ENCODE measurements at places on chromosomes 7 and 10.

- no peak for DNase-seq
These were observed 55.6 kb upstream of the DLX6 start for GRCh38 chr7:96949766-96950165.

DNA sequence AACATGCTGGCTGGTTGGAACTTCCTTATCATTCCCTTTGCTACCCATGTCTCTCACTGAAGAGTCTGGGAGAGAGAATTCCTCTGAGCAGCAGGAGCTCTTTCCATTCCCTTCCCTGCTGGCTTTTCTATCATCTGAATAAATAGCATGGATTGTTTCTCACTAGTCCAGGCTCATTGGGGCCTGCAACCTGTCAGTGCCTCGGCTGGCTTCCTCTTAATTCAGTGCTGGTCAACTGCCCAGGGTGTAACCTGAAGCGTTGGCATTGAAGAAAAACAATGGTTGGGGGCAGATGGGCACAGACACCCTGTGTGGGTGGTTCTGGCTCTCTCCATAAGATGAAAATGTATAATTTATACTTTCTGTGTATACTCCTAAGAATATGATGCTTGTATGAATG is 155.6 kb downstream of the ANLN start:
- DNase-seq, result no peak

- peak; percentile 23 for DNase-seq
These were observed 337.4 kb downstream of the CRPPA start for GRCh38 chr7:16083931-16084330.

DNA sequence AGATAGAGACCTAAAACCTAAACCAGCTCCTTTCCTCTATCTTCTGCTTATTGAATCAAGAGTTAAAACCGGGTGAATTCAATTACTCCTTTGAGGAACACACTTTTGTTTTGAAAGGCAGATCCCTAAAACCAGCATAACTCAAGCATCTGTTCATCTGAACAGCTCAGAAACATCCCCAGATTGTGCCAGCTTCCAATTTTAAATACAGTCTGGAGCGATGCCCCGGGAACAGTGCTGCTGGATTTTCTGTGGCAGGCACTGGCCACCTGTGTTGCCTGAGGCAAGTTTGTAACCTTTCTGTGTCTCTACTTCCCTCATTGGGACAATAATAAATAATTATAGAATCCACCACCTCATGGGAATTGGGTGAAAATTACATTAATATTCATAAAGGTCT is 281.4 kb upstream of the NFE2L3 start:
- DNase-seq, result no peak

GRCh38 chr7:45189151-45189970 is 31.8 kb downstream of the RAMP3 start:
- DNase-seq, result no peak

- DNase-seq, result no peak
These were observed 16.2 kb upstream of the BLNK start for GRCh38 chr10:96287392-96288105.

GRCh38 chr7:130359276-130359857 is 14.8 kb downstream of the CPA5 start:
- no peak for DNase-seq

GRCh38 chr7:93232673-93233018 is 480 bp downstream of the VPS50 start:
- DNase-seq, result peak; percentile 2

- DNase-seq, result no peak
These were observed 95.3 kb downstream of the MYOF start for GRCh38 chr10:93386631-93387369.

DNA sequence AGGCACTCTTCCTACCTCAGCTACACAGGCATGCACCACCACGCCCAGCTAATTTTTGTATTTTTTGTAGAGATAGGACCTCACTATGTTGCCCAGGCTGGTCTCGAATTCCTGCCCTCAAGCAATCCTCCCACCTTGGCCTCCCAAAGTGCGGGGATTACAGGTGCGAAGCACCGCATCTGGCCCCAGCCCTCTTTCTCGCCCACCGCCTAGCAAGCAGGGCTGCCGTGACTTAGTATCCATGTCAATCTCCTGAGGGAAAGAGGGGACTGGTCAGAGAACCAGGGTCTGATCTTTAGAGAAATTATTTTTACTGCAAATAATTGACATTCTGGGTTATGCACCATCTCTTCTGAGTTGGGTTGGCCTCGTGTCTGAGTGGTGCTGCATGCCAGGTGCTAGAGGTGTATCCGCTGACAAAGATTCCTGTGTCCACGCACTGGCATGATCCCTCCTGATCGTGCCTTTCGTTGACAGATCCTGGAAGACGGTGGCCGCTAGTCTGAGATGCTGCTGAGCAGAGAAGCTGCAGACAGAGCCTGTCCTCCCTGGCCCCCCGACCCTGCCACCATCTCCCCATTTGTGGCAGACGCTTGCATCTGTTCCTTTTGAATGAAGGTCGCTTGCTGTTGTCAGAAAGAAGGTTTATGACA is 22.7 kb downstream of the WIPI2 start:
- DNase-seq, result no peak

DNA sequence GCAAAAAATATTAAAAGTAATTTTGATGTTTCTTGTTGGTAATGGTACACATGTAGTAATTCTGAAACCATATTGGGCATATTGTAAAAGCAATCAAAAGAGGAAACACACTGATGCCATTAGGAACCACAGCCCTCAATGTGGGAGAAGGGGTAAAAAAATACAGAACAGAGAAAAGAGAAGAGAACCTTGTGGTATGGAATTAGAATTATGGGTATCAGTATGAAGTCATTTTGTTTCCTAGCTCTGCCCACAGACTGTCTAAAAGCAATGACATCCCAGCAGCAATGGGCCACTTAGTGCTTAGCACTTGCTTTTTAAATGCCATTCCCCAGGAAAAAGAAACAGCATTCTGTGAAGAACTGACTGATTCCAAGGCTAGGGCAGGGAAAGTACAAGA is 61.5 kb downstream of the CPVL start:
- DNase-seq, result no peak

- no peak for DNase-seq
These were observed 49.9 kb downstream of the CHST15 start for GRCh38 chr10:124043310-124044142.

DNA sequence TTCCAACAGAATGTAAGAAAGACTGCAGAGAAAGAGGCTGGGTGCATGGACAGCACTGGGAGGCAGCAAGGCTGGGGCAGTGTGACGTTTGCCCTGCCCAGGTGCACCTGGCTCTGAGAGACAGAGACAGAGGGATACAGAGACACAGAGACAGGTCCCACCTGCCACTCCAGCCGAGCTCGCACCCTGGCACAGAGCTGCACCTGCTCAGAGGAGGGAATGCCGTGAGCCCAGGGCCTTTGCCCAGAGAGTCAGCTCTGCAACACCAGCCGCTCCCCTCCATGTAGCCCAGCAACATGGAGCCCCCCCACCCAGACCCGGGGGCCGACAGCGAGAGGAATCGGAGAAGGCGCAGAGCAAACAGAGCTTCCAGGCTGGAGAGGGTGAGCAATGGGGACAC is 35.3 kb upstream of the PROSER2 start:
- no peak for DNase-seq

DNA sequence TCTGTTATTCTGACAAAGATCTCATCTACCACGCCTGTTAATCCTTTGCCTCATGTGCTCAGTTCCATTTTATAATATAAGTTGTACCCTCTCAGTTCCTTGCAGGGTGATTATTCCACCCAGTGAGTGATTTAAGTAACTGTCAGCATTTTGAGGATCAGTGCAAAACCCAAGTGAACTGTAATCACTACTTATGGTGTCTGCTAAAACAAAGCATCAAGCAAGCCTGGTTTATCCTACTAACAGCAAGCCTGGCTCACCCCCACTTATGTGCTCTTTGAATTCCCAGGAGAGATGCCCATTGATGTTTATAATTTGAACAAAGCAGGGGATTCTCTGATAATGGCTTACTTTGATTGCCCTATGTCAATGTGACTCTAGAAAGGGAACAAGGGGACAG is 186.8 kb upstream of the LRGUK start:
- DNase-seq, result no peak

DNA sequence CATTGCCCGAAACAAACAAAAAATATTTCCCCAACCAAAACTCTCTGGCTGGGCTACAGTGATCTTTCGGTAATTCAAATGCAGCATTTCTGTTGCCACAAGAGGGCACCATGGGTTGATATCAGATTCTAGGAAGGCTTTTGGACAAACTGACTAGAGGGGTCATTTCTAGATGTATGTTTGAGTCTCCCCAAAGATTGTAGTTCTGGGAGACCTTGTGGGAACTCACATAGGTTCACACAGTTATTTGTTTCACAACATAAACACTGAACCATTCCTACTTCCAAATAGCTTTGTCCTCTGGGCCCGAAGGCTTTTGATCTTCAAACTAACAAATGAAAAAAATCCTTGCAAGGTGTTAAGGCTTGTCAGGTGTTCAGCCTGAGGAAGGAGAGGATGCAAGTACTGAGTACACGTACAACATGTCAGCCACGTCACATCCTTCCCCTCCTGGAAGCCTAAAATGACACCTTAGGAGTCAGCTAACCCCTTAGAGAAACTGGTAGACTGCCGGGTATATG is 37.0 kb upstream of the IL15RA start:
- peak; percentile 51 for DNase-seq

DNA sequence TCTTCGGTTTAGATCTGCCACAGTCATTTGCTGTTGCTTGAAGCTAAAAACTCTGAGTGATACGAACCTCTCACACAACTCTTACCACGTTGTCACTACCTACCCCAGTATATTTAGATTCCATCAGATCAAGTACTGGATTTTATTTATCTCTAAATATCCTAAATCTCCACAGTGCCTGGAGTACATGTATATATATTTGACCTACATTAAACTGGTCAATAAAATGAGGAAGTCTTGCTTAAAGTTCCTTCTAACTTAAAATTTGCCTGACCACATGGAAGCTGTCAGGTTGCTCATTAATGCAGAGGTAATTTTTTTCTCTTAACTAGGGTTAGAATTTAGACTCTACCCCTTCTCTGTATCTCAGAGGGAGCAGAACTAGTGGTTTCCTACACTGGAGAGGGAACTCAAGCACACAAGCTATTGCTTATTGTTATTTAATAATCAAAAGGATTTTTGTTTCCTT is 3.1 kb upstream of the MACC1 start:
- no peak for DNase-seq

All from HTR-8/SVneo (cell line).